Transverse colon (tissue), 4 donors: ENCODE measurements at places on chromosomes 4 and X. TPM values are rescaled to one million over a fixed set of nuclear protein-coding genes. Genes with fewer than 3 reads are reported as not detected.

- peak; percentile 8 for DNase-seq
Measured at GRCh38 chr4:109803924-109804571, 2.2 kb upstream of the CFI start.

GRCh38 chrX:119290476-119290875, 54.4 kb downstream of the PGRMC1 start:
- DNase-seq: no peak

DNA sequence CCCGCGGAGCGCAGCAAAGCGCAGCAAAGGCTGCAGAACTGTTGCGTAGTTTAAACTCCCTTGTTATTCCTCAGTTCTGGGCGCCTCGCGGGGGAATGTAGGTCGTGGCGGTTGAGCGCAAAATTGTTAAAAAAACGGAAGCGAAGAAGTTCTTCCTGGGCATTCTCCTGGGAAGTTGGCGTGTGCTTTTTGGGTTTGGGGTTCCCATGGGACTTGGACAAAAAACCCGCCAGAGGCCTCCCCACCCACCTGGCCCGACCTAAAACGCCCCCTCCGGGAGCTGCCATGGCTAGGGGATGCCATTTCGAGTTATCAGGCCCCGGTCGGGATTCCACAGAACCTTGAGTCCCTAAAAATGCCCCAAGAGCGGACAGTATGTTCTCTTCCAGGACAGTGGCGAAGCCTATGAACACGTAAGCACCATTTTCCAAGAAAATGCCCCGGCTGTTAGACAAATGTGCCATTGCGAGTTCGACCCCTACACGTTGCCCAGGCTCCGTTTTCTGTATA, 8.9 kb downstream of the ZIC3 start:
- no peak for DNase-seq

GRCh38 chrX:74408304-74408703, 13.0 kb upstream of the SLC16A2 start:
- no peak for DNase-seq

- no peak for DNase-seq
Measured at GRCh38 chr4:162456106-162456505, 292.3 kb upstream of the FSTL5 start.

DNA sequence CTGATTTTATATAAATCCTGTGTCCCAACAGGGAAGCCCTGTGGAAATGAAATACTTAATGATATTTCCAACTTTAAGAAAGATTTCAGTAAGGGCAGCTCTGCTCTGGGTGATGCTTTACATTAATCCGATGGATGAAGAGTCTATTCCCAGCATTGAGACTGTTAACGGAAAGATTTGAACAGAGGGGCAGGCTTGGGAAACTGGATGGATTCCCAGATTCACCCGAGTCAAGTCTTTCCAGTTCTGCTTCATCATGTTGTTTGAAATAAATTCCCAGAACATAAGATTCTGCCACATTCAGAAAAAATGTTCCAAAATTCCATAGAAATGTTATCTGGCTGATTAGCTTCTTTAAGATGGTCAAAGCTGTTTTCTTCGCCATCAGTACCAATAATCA, 246.0 kb downstream of the FBXW7 start:
- DNase-seq: no peak

- DNase-seq: no peak
Measured at GRCh38 chr4:166318810-166319525, 445.9 kb downstream of the TLL1 start.

- DNase-seq: no peak
Measured at GRCh38 chr4:76809594-76810305, 88.2 kb downstream of the SOWAHB start.

- DNase-seq: no peak
Measured at GRCh38 chr4:99615170-99615820, 40.7 kb downstream of the MTTP start.

- no peak for DNase-seq
Measured at GRCh38 chrX:18797141-18797540, 89.7 kb downstream of the PPEF1 start.

The RHOH gene
- total RNA-seq: 4.1 TPM

The HELT gene
- total RNA-seq: not detected

The TMEM150C gene
- 5.9 TPM for total RNA-seq

The TMPRSS11F gene
- not detected for total RNA-seq
